ENCODE measurements at places on chromosomes 4 and X.

DNA sequence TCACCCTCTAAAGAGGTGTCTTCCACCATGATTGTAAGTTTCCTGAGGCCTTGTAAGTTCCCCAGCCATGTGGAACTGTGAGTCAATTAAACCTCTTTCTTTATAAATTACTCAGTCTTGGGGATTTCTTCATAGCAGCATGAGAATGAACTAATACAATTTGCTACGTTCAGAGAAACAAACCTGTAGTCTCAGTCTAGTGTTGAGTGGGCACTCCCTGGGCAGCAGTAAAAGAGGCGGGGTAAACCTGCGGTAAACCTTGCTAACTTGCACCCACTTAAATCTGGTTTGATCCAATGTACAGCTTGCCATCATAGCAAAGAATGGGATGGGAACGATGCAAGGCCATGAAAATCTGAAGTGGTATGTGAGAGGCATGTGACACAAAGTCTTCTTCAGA, 22.4 kb downstream of the GRXCR1 start:
- no peak for DNase-seq

- DNase-seq, result no peak
These were observed 29.2 kb downstream of the FNIP2 start for GRCh38 chr4:158798062-158798461.

DNA sequence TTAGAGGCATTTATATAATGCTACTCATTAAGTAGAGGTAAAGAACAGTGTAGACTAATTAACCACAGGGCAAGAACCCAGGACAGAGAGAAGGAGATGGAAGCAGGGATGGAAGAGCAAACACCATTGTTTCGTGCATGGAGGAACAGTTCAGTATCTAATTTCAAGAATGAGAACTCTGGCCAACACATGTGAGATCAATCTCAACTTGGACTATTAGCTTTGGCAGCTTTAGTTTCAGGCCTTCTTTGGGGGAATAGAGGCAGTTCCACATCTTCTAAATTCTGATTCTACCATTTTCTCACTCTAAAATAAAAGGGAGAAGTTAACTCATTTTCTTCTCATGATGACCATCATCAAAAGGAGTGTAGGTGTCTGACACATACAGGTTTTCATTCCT, 207.0 kb downstream of the LDB2 start:
- no peak for DNase-seq

DNA sequence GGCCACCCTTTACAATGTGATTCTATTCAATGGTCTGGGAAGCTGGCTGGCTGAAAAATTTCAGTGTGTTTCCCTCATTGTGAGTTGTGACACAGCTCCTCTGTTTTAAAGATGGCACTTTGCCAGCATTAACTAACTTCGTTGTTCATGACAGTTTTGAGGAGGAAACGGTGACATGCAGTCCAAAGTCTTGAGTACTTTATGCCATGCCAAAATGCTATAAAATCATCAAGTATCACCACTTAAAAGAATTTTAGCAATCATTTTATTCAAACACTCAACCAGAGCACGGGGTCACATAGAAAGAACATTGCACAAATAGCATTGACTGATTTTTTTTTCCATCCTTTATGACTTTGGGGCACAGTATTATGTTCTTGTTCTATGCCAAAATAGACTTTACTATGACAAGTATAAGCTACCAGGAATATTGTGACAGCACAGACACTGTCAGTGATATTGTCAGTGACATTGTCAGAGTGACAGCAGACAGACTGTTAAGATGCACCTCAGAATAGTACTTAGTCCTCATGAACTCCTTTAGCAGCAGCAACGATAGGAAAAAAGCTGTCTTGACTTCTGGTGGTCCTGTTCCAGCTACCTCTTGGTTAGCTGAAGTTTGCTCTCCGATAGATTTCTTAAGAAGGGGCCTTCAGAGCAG, 46.7 kb downstream of the CXCL13 start:
- no peak for DNase-seq

DNA sequence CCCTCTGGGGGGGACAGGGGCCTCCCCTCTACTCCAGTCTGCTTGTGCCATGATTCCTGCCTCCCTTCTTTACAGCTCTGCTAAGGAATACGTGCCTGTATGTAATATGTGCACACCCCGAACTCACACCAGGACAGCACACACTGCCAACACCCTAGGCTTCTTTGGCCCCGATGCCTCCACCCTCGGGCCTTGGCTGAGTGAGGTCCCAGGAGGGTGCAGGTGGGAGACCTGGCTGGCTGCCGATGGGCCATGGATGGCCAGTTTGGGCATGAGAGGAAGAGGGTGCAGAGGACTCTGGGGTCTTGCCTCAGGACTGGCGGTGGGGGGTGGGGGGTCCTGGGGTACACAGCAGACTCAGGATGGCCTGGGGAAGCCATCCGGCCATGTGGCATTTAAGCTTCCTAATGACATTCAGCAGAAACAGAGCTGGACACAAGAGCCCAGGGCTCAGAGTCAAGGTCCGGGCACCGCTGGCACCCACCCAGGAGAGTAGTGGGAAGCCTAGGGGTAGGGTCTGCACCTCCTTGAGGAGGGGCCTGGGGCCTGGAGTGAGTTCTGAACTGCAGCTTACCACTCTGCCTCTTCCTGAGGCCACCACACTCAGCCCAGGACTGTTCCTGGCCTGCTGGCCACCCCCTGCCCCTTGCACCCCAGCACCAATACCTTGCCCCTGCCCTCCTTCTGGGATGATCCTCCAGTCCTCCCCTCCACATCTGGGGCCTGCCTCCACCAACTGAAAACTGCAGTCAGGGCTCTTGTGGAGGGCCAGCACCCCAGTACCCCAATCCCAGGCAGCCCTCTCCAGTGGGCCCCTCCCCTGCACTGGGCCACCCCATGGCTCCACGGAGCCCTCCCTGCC, 2.1 kb upstream of the PCGF3 start:
- DNase-seq, result no peak

DNA sequence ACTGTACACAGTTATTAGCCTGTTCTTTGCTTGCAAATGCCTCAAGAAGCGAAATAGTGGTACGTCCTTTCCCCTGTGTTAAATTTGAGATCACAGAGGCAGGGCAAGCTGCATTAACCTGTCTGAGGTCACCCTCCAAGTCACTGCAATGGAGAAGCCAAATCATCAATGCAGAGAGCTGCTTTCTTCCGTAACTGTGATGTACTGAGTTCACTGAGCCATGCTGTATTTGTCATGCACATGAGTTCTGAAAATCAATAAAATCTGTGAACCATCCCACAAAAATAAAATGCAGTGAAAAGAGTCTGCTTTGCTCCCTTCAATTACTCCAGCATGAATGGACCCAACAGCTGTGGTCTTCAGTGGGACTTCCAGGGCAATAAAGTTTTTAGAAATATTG, 393.5 kb downstream of the KCNIP4 start:
- no peak for DNase-seq

DNA sequence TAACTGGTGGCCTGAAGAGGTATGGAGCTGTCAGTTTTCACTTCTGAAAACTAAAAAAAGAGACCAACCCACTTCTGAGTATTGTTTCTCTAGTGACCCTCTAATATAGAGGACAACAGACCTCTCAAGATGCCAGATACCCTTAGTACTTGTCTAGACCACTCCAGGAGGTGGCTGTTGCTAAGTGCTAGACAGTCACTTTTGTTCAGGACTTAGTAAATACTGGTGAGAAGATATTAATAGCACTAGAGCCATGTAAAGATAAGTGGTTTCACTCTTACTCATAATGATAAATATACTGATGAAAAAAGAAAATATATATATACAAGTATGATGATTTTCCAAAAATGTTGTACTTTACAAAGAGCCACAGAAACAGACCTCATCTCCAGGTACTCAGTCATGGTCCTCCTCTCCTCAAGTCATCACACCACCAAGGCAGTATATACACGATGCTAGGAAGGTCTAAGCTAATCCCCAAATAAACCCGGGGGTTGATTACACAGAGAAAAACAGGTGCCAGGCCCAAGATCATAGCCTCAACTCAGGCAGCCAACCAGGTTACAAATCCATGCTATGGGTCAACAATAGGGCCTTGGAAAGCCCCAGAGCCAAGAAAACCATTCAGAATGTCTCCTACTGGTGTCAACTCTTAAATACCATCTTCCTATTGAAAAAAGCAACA, 66.9 kb downstream of the ARHGEF9 start:
- DNase-seq, result no peak

DNA sequence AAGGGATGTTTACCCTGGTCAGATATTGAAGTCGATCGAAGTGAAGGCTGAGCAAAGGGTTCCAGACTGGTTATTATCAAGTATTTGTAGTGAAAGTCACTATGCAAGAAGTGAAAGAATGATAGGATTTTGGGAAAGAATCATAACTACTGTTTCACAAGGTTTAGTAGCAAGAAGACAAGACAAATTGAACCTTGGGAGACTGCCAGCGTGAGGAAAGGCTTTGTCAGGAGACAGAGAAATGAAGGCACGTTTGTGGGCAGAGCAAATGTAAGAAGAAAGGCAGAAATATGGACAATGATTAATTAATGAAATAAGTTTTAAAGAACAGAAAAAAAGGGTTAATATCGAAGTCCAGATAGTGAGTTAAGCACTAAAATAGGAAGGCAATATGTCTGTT, 456.8 kb downstream of the TRIML1 start:
- DNase-seq, result no peak

DNA sequence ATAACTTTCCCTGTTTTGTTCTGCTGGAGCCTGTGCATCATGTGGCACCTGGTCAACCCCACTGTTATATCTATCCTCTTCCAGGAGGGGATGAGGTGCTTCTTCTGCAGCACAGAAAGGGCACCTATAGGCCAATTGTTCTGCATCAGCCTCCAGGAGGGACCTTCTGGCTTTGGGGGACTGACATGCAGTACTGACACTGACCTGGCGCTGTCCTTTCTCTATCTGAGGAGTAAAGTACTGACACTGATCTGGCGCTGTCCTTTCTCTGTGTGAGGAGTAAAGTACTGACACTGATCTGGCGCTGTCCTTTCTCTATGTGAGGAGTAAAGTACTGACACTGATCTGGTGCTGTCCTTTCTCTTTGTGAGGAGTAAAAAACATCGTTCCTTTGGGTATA, 498.4 kb downstream of the PACRGL start:
- no peak for DNase-seq

DNA sequence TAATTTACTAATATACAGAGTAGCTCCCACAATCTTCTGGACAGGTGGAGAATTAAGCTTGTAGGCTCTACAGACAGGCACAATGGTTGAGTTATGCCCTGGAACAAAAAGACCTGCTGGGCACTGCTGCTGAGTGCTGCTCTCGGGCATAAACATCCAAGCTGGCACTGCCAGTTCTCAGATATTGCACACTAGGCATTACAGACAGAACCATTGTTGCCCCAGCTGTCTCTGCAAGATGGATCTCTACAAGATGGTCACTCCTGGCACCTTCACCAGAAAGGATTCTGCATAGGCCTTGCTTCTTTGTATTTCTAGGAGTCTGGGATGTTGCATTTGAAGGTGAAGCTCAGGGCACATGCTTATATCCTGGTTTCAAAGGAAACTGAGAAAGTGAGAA, 527.1 kb downstream of the STIM2 start:
- no peak for DNase-seq

DNA sequence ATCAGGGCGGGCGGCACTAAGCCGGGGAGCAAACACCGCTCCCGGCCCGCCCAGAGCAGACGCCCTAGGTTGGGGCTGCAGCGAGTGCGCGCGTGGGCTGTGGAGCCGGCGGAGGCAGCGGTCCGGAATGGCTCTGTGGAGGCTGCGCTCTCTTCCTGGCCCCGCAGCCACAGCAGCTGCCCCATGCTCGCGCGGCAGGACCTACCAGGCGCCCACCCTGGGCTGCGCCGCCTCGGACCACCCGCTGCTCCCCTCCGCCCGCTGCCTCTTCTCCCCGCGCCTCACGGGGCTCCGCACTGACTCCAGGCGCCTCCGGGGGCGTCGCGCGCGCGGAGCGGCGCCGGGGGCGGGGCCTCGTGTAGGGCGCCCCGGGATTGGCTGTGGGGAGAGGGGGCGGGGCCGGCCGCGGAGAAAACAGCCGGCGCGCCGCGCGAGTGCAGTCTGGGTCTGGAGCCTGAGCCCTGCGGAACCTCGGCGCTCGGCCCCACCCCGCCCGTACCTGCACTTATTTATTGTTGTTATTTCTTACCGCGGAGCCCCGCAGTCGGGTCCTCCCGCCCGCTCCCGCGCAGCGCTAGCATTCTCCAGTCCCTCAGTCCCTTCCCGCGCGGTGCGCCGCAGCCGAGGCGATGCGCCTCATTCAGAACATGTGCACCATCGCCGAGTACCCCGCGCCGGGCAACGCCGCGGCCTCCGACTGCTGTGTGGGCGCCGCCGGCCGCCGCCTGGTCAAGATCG, at the start of gene RASL11B:
TSS of gene RASL11B (plus strand) at position 439 of the 738 bp plus-strand sequence. CDS start at position 630, 191 bp downstream.
- peak; percentile 15 for DNase-seq

DNA sequence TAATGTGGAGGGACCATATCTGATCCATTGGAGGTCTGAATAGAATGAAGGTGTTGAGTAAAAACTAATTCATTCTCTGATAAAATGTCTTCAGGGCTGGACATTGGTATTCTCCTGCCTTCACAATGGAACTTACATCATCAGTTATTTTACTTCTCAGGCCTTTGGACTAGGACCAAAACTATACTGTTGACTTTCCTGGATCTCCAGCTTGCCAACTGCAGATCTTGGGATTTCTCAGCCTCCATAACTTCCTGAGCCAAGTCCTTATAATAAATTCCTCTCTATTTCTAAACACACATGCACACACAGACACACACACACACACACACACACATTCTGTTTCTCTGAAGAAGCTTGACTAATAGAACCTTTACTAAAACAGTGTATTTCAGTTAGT, 1858.6 kb upstream of the ADGRL3 start:
- no peak for DNase-seq

GRCh38 chr4:144954230-144954629, 143.8 kb downstream of the ANAPC10 start:
- no peak for DNase-seq

DNA sequence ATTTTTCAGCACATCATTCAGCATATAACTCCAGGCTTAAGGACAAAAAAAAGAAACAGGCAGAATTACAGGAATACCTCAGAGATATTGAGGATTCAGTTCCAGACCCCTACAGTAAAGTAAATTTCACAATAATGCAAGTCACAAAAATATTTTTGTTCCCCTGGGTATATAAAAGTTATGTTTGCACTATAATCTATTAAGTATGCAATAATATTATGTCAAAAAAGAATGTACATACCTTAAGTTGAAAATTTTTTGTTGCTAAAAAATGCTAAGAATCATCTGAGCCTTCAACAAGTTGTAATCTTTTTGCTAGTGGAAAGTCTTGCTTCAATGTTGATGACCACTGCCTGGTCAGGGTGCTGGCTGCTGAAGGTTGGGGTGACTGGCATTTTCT, 2532.5 kb downstream of the ARAP2 start:
- DNase-seq, result no peak

GRCh38 chr4:19375931-19376330, 875.8 kb upstream of the SLIT2 start:
- DNase-seq, result no peak

DNA sequence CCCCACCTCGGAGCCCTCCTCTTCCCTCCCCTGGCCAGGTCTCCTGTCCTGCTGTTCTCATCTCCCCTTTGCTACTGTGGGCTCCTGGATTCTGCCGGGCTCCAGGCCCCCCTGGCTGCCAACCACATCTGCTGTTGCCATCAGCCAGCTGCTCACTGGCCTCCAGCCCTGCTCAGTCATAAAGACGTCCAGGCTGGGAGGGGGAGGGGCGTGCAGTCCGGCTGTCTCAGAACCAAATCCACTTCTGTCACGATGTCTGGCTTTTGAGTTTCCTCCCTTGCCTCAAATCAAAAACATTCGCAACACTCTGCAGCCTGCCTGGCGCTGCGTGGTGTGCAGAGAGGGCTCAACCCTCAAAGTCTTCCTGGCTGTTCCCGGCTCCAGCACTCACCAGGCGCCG, 7.1 kb downstream of the RASL11B start:
- no peak for DNase-seq

GRCh38 chr4:120070196-120070595, 3.5 kb upstream of the MAD2L1 start:
- no peak for DNase-seq

GRCh38 chr4:109947918-109948317, 35.2 kb downstream of the EGF start:
- no peak for DNase-seq

Data from GM12864 (cell line).